ENCODE measurements at places on chromosomes 2 and 18. TPM values are rescaled to one million over a fixed set of nuclear protein-coding genes. Genes with fewer than 3 reads are reported as not detected.

DNA sequence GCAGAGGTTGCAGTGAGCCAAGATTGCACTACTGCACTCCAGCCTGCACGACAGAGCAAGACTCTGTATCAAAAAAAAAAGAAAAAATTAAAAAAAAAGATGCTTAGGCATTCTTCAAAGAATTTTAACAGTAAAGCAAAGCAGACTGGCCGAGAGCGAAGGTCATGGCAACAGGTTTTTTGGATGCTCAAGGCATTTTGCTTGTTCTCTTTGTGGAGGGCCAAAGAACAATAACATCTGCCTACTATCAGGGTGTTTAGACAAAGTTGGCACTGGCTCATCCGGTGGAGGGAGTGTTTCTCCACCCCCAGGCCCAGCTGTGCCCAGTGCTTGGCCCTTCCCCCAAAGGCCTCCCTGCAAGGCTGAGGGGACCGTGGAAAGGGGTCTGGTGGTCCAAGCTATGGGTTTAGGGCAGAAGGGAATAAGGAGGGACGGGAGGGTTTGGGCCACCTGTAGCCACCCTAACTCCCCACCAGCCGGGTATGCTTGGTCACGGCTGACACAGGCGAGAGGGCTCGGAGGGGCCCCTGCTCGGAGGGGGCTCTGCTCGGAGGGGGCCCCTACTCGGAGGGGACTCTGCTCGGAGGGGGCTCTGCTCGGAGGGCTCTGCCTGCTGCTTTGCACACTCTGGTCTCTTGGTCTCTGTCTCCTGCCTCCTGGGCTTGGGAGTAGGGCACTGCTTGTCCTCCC lies 26.7 kb upstream of the ALLC start:
- DNase-seq: no peak

- DNase-seq: no peak
Measured at GRCh38 chr18:36247036-36247435, 50.5 kb upstream of the FHOD3 start.

ZNF521 gene
- 148 TPM for total RNA-seq

GRCh38 chr2:58110765-58111164 lies 64.2 kb downstream of the VRK2 start:
- DNase-seq: peak; percentile 27

SETBP1 gene
- 12.0 TPM for total RNA-seq

GRCh38 chr2:96695602-96696001 lies 44.3 kb downstream of the LMAN2L start:
- no peak for DNase-seq

- no peak for DNase-seq
Measured at GRCh38 chr18:45566025-45566740, 49.1 kb upstream of the SLC14A2 start.

ASPRV1 gene
- total RNA-seq: 0.30 TPM

RBKS gene
- 8.5 TPM for total RNA-seq

DNA sequence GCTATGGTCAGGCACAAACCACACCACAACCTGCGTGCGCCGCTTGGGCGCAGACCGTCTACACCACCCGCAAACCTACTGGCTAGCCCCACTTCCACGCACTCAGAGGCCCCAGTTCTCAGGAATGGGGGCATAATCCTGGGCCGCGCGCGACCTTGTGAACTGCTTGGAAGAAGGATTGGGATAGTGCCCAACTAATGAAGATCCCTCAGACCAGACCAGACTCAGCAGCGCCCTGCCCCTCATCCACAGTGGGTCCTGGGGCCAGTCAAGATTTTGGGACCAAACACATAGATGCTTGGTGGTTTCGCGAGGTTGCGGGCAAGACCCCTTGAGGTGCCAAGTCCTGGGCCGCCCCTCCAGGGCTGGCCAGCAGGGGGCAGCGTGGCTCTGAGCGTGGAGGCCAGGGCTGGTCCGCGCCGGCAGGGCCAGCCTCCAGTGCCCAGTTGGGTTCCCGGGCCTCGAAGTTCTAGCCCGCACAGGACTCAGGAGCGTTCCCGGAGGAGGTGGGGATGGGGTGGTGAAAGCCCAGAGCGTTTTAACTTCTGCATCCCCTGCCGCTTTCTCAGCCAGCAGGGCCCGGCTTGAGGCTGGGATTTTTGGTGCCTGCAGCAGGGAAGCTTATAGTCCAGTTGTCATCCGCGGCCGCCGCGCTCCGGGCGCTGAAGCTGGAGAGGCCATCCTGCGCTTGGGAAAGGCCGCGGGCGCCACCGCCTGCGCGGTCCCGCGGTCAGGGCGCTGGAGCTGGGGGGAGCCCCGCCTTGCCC lies 8.3 kb downstream of the OSR1 start:
- DNase-seq: peak; percentile 84

PLEKHA3 gene
- total RNA-seq: 5.9 TPM

- no peak for DNase-seq
Measured at GRCh38 chr2:100778637-100779450, 41.1 kb upstream of the NPAS2 start.

GBX2 gene
- not detected for total RNA-seq

RRM2 gene
- 66.0 TPM for total RNA-seq

DNA sequence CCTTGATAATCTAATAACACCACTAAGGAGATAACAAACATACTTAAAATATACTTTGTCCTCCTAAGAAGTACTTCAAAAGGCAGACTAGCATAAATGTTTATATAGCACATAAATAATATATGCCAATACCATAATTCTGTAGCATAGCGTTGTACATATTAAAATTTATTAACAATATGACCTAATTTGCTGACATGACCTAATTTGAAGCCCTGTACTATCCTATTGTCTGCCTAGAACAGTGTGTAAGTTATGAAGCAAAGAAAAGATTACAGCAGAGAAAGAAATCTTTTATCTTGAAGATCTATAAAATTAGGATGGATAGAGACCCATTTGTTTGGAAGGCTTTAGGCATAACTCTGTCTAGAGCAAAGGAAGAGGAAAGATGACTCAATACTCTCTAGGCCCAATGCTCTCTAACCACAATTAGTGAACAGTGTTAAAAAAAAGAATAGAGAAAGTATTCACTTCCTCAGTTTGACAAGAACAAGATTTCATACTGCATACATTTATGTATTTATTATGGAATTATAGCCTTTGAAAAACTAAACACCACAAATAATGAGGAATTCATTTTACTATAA lies 231.3 kb downstream of the ZRANB3 start:
- no peak for DNase-seq

Data from neural progenitor cell (in vitro differentiated cells).